ENCODE measurements at places on chromosomes 12 and 14. TPM values are rescaled to one million over a fixed set of nuclear protein-coding genes. Genes with fewer than 3 reads are reported as not detected.

- DNase-seq: no peak
These were observed 2.2 kb downstream of the CDK2AP1 start for GRCh38 chr12:123269395-123269892.

GRCh38 chr14:104598039-104598909, 6.3 kb downstream of the TMEM179 start:
- DNase-seq: no peak

DNA sequence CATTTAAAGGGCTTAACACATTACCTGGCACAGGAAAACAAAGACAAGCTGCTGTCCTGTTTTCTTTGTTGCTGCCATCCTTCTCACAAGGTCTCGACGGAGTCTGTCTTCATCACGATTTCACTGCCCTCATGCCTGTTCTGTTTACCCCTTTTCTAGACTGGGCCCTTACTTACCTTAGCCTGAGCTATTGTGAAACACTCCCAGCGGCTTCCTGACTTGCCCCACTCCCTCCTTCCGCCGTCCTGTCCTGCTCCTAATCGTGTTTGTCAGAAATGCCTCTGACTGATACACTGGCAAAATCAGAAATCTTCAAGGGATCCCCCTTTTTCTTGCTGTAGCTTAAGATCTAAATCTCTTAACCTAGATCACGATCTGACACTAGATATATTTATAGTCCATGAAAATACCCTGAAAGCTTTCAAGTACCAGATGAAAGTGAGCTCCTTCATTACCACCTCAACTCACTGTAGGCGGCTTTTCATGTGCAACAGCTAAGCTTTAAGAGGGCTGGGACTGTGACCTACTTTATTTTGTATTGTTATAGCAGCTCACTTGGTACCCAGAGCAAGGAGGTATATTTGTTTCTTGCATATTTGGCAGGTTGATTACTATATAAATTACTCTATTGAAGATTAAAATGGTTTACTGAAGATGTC, 32.1 kb downstream of the TECPR2 start:
- no peak for DNase-seq

DNA sequence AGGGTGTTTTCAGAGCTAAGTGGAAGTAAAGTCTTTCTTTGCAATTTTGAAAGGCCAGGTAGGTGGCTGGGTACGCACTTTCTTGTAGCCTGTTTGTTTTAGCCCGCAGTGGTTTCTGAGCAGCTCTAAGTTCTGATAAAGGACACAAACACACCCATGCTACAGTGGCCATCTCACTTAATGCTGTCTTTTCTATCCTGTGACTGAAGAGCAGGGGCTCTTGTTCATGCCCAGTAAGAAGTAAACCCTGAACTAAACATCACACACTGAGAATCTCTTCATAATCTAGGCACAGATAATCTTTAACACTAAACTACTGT, 427.2 kb downstream of the RAD51B start:
- DNase-seq: no peak

- DNase-seq: no peak
These were observed 67.1 kb downstream of the NOC4L start for GRCh38 chr12:132211326-132211725.

GRCh38 chr12:92378682-92379479, 233.2 kb upstream of the BTG1 start:
- DNase-seq: no peak

GRCh38 chr14:105290621-105291346, 10.0 kb downstream of the BRF1 start:
- no peak for DNase-seq

- DNase-seq: no peak
These were observed 11.0 kb upstream of the PTPRB start for GRCh38 chr12:70648191-70648590.

DNA sequence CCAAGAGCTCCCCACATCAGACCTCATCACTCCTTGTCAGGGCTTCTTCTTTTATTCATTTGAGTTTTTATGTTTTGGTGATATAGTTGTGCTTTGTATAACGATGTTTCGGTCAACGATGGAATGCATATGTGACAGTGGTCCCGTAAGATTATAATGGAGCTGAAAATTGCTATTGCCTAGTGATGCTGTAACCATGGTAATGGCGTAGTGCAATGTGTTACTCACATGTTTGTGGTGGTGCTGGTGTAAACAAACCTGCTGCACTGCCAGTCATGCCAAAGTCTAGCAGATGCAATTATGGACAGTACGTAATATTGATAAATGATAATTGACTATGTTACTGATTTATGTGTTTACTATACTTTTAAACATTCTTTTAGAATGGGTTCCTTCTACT, 16.3 kb downstream of the CYP46A1 start:
- no peak for DNase-seq

DNA sequence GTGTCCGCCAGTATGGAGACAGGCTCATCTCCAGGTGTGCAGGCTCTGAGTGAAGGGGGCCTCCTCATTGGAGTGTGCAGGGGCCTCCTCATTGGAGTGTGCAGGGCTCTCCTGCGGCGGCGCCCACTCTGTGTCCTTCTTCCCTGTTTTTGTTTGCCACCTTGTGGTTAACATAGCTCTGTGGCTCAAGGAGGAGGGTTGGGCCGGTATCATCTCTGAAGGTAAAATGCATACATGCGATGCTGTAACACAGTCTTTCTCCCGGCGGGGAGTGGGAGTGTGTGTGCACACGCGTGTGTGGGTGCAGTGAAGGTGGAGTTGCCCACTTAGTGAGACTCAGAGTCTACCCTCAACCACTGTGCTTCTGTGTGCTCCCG, 429.4 kb downstream of the ZFP36L1 start:
- no peak for DNase-seq

DNA sequence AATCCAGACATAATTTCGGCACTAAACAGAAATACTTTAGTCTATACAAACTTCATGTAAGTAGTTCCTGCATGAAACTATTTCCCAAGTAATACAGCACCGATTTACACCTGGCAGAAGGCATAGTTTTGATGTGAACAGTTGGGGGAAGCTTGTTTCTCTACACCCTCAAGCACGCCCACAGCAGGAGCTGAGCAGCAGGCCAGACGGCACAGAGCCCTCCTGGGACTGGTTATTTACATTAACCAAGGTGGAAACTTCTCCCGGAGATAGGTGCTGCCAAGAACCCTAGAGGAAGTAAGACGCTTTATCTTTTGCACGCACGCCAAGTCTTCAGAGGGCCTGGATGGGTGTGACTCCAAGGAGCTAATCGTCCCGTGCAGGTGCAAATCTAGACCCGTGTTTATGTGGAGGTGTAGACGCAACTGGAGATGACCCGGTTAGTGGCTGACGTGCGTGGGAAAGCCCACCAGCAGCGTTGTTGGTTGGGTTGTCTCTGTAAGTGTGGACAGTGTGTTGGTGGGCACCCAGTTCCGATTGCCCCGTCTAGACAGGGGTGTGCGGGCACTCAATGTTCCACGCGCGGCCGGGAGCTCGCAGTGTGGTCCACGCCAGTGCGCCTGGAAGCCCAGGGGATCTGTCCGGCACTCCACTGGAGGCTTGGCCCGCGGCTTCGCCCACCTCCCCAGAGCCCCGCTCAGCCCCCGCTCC, 767 bp upstream of the TCP11L2 start:
- peak; percentile 58 for DNase-seq

GRCh38 chr12:71958457-71958856, 19.8 kb downstream of the TPH2 start:
- DNase-seq: no peak

DNA sequence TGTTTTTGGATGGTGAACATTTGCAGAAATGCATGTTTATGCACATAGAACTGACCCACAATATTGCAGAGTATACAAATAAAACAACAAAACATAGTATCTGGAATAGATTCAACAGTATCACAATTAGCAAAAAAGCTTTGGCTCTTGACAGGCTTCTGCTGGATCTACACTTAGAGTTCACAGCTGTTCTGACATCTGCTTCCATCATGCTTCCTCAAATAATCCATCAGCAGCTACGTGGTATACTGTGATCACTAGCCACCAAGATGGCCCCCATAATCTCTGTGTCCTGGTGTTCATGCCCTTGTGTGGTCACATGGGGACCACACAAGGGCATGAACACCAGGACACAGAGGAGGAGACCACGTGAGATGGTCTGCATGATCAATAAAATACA, 166.6 kb upstream of the CCDC198 start:
- no peak for DNase-seq

GRCh38 chr14:23436327-23437132, 1.1 kb upstream of the MYH7 start:
- DNase-seq: no peak

DNA sequence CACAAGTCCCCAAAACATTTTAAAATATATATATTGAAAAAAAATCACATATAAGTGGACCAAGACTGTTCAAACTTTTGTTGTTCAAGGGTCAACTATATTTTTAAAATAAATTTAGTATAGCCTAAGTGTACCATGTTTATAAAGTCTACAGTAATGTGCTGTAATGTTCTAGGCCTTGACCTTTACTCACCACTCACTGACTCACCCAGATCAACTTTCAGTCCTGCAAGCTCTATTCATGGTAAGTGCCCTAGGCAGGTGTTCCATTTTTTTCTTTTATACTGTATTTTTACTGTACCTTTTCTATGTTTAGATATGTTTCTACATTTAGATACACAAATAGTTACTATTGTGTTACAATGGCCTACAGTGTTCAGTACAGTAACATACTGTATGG, 23.4 kb upstream of the TMTC1 start:
- DNase-seq: no peak

GRCh38 chr12:24423611-24424010, 474.1 kb upstream of the SOX5 start:
- no peak for DNase-seq

DNA sequence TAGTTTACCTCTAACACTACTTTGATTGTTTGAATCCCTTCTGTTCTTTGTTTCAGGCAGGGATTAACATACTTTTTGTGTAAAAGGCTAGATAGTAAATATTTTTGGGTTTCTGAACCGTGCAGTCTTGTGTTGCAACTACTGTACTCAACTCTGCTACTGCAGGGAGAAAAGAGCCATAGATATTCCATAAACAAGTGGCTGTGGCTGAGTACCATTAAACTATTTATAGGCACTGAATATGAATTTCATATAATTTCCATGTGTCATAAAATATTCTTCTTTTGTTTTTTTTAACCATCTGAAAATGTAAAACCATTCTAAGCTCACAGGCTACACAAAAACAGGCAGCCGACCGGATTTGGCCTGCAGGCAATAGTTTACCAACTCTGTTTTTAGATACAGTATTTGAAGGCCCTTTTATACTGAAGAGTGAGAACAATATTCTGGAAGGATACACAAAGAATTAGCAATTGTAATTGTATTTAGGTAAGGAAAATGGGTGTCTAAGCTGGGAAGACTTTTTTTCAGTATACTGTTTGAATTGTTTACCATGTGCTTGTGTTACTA, 15.7 kb downstream of the NR1H4 start:
- no peak for DNase-seq

DNA sequence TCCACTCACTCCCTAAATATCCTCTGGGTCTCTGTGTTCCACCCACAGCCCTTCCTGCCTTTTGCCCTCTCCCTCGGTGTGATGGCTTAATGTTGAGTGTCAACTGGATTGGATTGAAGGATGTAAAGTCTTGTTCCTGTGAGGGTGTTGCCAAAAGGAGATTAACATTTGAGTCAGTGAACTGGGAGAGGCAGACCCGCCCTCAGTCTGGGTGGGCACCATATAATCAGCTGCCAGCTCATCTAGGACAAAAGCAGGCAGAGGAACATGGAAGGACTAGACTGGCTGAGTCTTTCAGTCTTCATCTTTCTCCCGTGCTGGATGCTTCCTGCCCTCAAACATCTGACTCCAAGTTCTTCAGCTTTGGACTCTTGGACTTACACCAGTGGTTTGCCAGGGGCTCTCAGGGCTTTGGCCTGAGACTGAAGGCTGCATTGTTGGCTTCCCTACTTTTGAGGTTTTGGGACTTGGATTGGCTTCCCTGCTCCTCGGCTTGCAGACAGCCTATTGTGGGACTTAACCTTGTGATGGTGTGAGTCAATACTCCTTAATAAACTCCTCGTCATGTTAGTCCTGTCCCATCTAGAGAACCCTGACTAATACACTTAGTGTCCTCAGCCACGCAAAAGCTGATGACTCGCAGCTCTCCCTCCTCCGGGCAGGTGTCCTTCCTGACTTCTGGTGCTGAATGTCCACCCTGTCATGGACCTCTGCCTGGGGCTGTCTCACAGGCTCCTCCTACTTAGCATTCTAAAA, 5.9 kb downstream of the DGLUCY start:
- DNase-seq: no peak

DNA sequence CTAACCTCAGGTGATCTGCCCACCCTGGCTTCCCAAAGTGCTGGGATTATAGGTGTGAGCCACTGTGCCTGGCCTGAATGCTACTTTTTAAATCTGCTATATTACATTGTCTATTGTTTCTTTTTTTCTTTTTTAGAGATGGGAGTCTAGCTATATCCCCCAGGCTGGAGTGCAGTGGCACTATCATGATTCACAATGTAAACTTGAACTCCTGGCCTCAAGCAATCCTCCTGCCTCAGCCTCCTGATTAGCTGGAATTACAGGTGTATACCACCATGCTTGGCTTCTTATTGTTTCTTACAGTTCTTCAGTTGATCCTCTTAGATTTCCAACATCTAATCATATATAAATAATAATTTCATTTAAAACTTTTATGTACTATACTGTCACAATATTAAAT, 15.3 kb upstream of the WDR20 start:
- DNase-seq: no peak

DNA sequence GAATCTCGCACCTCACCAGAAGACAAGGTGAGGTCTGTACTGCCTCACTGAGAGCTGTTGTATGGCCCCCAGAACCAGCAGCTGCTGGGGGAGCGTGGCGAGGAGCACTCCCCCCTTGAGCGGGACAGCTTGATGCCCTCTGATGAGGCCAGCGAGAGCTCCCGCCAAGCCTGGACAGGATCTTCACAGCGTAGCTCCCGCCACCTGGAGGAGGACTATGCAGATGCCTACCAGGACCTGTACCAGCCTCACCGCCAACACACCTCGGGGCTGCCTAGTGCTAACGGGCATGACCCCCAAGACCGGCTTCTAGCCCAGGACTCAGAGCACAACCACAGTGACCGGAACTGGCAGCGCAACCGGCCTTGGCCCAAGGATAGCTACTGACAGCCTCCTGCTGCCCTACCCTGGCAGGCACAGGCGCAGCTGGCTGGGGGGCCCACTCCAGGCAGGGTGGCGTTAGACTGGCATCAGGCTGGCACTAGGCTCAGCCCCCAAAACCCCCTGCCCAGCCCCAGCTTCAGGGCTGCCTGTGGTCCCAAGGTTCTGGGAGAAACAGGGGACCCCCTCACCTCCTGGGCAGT, 9.3 kb downstream of the CACNB3 start:
- DNase-seq: no peak

EIF2S3B gene
- total RNA-seq: 0.30 TPM

TSHR gene
- total RNA-seq: not detected

GATC gene
- 27.5 TPM for total RNA-seq

KRT80 gene
- total RNA-seq: not detected

SIX6 gene
- total RNA-seq: not detected

OR10G2 gene
- not detected for total RNA-seq

PTPRQ gene
- total RNA-seq: not detected

TCL1B gene
- total RNA-seq: not detected

CLEC2A gene
- total RNA-seq: not detected

GUCY2C gene
- not detected for total RNA-seq

C14orf39 gene
- total RNA-seq: not detected

Measured in activated naive CD4-positive, alpha-beta T cell treated with anti-CD3 and anti-CD28 coated beads, Interleukin-2, amount 50 U/mL, for 72 hours (primary cell).